ENCODE measurements at places on chromosomes 7 and 10. TPM values are rescaled to one million over a fixed set of nuclear protein-coding genes. Genes with fewer than 3 reads are reported as not detected.

GBX1 gene
- not detected for polyA plus RNA-seq

TLX1 gene
- not detected for polyA plus RNA-seq

OPALIN gene
- polyA plus RNA-seq: not detected

FAM25A gene
- polyA plus RNA-seq: not detected

SCART1 gene
- 0.37 TPM for polyA plus RNA-seq

ACTL6B gene
- not detected for polyA plus RNA-seq

CALY gene
- 0.54 TPM for polyA plus RNA-seq

ADAM12 gene
- polyA plus RNA-seq: 0.26 TPM

DNA sequence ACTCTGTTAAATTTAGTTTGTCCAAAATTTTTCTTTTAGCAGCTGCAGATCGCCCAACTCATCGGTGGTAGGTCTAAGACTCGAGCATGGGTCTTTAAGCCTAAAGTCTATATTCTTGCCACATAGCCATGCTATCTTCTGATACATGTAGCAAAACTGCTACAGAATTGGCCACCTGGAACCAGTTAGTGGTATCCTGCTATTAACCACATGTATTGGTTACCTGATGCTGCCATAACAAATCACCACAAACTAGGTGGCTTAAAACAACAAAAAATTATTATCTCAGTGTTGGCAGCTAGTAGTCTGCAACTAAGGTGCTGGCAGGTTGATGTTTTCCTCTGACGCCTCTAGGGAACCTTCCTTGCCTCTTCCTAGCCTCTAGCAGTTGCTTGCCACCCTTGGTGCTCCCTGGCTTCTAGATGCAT, 96.7 kb upstream of the PIK3CG start:
- no peaks in the 10 kb centered on the region for H3K27me3 ChIP-seq
- DNase-seq: no peak
- H3K36me3 ChIP-seq: no peaks in the 10 kb centered on the region
- no peak overlapping the region for H3K4me3 ChIP-seq

DNA sequence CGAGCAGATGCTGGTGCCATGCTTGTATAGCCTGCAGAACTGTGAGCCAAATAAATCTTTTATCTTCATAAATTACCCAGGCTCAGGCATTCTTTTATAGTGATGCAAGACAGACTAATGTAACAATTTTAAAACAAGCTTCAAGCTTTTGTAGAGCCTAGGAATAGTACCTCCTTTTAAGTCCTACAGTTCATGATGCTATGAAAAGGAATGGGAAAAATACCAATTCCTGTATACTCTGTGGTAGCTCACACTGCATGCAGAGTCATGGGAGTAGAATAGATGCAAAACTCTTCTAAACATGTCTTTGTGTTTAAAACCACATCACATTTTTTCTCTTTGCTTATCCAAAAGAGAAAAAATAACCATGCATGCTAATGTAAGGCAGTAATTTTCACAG, 66.6 kb upstream of the WNT16 start:
- H3K4me1 ChIP-seq: no peaks in the 10 kb centered on the region
- DNase-seq: no peak
- no peak overlapping the region for H3K27ac ChIP-seq
- no peaks in the 10 kb centered on the region for H3K36me3 ChIP-seq

DNA sequence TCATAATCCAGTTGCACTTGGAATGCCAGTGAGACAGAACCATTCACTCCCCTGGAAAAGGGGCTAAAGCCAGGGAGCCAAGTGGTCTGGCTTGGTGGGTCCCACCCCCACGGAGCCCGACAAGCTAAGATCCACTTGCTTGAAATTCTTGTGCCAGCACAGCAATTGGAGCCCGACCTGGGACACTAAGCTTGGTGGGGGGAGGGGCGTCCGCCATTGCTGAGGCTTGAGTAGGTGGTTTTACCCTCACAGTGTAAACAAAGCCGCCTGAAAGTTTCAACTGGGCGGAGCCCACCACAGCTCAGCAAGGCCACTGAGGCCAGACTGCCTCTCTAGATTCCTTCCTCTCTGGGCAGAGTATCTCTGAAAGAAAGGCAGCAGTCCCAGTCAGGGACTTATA, 200.7 kb upstream of the NPSR1 start:
- H3K36me3 ChIP-seq: no peaks in the 10 kb centered on the region
- no peak overlapping the region for H3K4me3 ChIP-seq
- H3K27ac ChIP-seq: no peak overlapping the region
- H3K27me3 ChIP-seq: no peaks in the 10 kb centered on the region
- H3K4me1 ChIP-seq: no peaks in the 10 kb centered on the region
- no peak for DNase-seq

DNA sequence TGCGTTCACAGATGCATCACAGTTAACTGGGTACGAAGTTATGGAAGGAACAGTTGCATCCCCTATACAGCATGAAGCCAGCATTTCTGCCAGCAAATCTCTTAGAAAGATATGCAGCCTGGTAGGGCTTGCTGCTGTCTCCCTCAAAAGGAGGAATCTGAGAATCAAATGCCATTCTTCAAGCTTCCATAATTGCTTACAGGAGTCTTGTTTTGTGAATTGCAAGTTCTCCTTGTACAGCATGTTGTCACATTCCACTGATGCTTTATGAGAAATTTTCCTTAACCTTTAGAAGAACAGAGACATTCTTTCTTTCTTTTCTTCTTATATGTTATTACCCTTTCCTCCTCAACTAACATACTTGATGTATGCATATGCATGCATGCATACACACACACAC, 134.6 kb downstream of the CHRM2 start:
- H3K4me1 ChIP-seq: no peaks in the 10 kb centered on the region
- no peaks in the 10 kb centered on the region for H3K36me3 ChIP-seq
- DNase-seq: no peak
- H3K4me3 ChIP-seq: no peak overlapping the region

GRCh38 chr7:106597014-106597413, 63.9 kb downstream of the CCDC71L start:
- no peaks in the 10 kb centered on the region for H3K4me1 ChIP-seq
- DNase-seq: no peak
- no peaks in the 10 kb centered on the region for H3K36me3 ChIP-seq
- no peak overlapping the region for H3K27ac ChIP-seq

- H3K27me3 ChIP-seq: peaks cover 33% of the 10 kb centered on the region
- no peak overlapping the region for H3K4me3 ChIP-seq
- H3K27ac ChIP-seq: no peak overlapping the region
- peak; percentile 71 for DNase-seq
These were observed 2.5 kb upstream of the TMEM178B start for GRCh38 chr7:141071260-141071854.

- H3K27ac ChIP-seq: no peak overlapping the region
- no peaks in the 10 kb centered on the region for H3K27me3 ChIP-seq
- H3K4me3 ChIP-seq: no peak overlapping the region
- DNase-seq: no peak
- H3K36me3 ChIP-seq: no peaks in the 10 kb centered on the region
These were observed 337.6 kb upstream of the NPSR1 start for GRCh38 chr7:34320412-34320811.

DNA sequence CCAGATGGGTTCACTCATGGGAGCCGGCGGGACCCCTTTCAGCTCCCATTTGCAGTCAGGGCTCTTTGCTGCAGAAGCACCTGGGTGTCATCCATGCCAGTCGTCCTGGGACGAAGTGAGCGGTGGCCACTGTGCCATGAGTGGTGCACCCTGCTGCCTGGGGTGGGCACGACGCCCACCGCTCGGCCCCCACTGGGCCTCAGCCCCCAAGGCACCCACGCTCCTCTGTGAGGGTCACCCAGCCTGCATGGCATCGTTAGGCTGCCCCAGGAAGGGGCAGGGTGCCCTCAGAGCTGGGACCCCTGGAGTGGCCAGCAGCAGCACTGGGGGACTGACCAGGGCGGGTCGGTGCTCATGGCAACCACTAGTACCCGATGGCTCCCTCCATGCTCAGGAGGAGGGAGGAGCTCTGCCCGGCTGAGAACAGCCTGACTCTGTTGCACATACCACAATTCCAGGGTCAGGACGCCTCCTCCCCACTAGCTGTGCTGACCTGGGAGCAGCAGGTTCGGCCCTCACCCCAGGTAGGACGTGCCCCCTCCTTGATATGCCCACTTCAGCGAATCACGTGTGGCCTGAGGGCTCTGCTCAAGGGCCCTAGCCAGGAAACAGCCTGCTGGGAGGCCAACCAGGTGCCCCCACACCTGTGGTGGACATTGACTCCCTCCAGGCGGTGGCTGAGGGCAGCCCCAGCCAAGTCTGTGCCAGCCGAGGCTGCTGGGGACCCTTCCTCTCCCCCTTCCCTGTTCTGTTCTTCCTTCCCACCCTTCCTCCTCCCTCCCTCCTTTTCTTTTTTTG, 28.5 kb upstream of the CFAP46 start:
- DNase-seq: peak; percentile 39
- no peaks in the 10 kb centered on the region for H3K36me3 ChIP-seq
- no peak overlapping the region for H3K4me3 ChIP-seq

DNA sequence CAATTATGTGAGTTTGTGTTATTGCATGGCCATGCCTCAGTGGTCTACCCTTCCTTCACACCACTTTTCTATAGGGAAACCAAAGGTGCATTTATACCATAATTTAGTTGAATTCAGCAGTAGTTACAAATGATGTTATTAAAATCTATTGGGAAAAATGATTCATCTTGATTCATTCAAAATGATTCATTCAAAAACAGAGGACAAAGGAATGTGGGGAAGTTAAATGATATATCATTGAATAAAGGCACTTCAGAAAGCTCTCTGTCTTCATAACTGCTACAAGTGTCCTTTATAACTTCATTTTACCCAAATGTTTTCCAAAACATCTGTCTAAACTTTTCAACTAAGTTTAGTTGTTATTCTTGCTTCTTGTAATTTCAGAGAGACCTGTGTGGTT, 722.9 kb downstream of the GRM8 start:
- no peaks in the 10 kb centered on the region for H3K27me3 ChIP-seq
- no peak for DNase-seq
- no peaks in the 10 kb centered on the region for H3K36me3 ChIP-seq
- H3K4me1 ChIP-seq: no peaks in the 10 kb centered on the region

GRCh38 chr10:114870486-114870885, 48.9 kb downstream of the FHIP2A start:
- H3K4me1 ChIP-seq: no peaks in the 10 kb centered on the region
- no peak for DNase-seq
- H3K27me3 ChIP-seq: no peaks in the 10 kb centered on the region
- no peaks in the 10 kb centered on the region for H3K36me3 ChIP-seq

DNA sequence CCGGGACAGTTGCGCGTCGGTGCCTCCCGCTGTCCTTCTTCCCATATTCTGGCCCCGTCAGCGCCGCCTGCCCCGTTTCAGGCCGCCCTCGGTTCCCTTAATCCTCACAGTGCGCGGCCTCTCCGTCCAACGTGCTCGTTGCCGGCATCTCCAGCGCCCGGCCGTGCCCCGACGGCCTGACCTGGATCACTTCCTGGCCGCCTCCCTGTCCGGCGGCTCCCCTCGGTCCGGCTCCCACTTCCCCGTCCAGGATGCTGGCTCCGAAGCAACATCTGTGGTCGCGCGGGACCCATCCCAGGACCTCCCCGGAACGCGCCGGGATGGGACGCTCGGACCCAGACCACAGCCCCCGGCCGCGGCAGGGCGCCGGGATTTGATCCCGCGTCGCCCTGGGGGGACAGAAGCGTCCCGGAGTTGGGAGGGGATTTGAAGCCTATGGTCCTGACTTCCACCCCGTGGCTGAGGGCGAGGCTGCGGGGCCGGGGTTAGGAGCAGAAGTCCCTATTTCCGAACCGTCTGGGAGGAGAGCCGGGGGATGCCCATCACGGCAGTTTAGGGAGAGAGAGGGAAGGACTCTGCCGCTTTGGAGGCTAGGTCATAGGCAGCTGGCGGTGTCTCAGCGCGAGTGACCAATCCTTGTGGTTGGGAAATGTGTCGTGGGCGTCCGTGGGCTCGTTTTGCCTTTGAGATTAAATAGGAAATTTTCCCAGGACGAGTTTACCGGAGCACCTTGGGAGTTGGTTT, 53.8 kb downstream of the KCTD7 start:
- H3K4me1 ChIP-seq: no peaks in the 10 kb centered on the region
- no peaks in the 10 kb centered on the region for H3K36me3 ChIP-seq
- peak overlapping the region; percentile 87 for H3K27ac ChIP-seq
- peak; percentile 76 for DNase-seq

- no peaks in the 10 kb centered on the region for H3K36me3 ChIP-seq
- no peaks in the 10 kb centered on the region for H3K4me1 ChIP-seq
- H3K27me3 ChIP-seq: no peaks in the 10 kb centered on the region
- H3K27ac ChIP-seq: no peak overlapping the region
- no peak overlapping the region for H3K4me3 ChIP-seq
- DNase-seq: no peak
These were observed 19.4 kb upstream of the TM9SF3 start for GRCh38 chr10:96606216-96606615.

- H3K4me1 ChIP-seq: no peaks in the 10 kb centered on the region
- no peak overlapping the region for H3K4me3 ChIP-seq
- no peak overlapping the region for H3K27ac ChIP-seq
- no peaks in the 10 kb centered on the region for H3K27me3 ChIP-seq
These were observed 44.4 kb downstream of the GOLGA7B start for GRCh38 chr10:97894092-97894491.

DNA sequence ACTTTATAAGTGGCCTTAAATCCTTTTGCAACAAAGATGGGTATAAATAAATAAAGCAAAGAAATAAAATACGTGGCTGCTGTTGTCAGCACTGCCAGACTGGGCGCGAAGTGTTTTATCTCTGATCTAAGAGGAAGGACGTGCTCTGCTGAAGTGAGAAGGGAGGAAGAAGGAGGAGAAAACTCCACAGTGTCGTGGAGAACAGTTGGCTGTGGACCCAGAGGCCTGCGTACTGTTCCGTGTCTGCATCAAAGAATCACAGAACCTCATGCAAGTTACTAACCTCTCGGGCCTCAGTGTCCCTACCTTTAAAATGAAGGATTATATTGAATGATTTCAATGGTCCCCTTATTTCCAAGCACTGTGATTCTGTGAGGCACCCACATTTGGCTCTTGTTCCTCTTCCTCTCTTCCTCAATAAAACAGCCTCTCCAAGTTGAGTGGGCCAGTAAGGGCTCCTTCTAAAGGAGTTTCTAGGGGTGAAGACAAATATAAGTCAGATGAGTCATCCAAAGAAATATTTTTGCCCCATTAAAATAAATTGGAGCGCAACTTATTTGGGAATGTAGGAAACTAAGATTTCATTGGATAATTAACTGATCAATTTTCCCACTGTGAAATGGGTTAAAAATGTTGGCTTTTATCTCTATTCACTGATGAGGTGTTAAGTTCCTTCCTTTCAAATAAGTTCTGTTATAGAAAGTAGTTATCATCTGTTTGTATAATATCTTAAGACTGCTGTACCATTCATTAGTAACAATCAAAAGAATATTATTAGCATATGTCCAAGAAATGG, 126.9 kb upstream of the EFCAB10 start:
- H3K27ac ChIP-seq: no peak overlapping the region
- H3K27me3 ChIP-seq: no peaks in the 10 kb centered on the region
- no peaks in the 10 kb centered on the region for H3K4me1 ChIP-seq

GRCh38 chr10:5014936-5015335, 11.3 kb upstream of the AKR1C2 start:
- H3K27ac ChIP-seq: no peak overlapping the region
- no peak for DNase-seq
- no peaks in the 10 kb centered on the region for H3K27me3 ChIP-seq
- H3K4me3 ChIP-seq: no peak overlapping the region

- no peaks in the 10 kb centered on the region for H3K36me3 ChIP-seq
- DNase-seq: no peak
- no peak overlapping the region for H3K27ac ChIP-seq
- H3K4me1 ChIP-seq: no peaks in the 10 kb centered on the region
- no peak overlapping the region for H3K4me3 ChIP-seq
- no peaks in the 10 kb centered on the region for H3K27me3 ChIP-seq
These were observed 91.8 kb downstream of the SEPTIN14 start for GRCh38 chr7:55770778-55771177.

- no peaks in the 10 kb centered on the region for H3K4me1 ChIP-seq
- DNase-seq: no peak
- H3K4me3 ChIP-seq: no peak overlapping the region
- no peak overlapping the region for H3K27ac ChIP-seq
- no peaks in the 10 kb centered on the region for H3K27me3 ChIP-seq
These were observed 36.7 kb upstream of the UBE2H start for GRCh38 chr7:129989466-129989865.

Data from kidney (tissue), 22 donors.